Esophagus squamous epithelium (tissue), 5 donors: ENCODE measurements at places on chromosomes 6 and 20. TPM values are rescaled to one million over a fixed set of nuclear protein-coding genes. Genes with fewer than 3 reads are reported as not detected.

Gene TNF
- total RNA-seq: 0.61 TPM

Gene MACROD2
- total RNA-seq: 2.1 TPM

Gene MATN4
- total RNA-seq: 0.09 TPM

Gene TMEM244
- total RNA-seq: not detected

DNA sequence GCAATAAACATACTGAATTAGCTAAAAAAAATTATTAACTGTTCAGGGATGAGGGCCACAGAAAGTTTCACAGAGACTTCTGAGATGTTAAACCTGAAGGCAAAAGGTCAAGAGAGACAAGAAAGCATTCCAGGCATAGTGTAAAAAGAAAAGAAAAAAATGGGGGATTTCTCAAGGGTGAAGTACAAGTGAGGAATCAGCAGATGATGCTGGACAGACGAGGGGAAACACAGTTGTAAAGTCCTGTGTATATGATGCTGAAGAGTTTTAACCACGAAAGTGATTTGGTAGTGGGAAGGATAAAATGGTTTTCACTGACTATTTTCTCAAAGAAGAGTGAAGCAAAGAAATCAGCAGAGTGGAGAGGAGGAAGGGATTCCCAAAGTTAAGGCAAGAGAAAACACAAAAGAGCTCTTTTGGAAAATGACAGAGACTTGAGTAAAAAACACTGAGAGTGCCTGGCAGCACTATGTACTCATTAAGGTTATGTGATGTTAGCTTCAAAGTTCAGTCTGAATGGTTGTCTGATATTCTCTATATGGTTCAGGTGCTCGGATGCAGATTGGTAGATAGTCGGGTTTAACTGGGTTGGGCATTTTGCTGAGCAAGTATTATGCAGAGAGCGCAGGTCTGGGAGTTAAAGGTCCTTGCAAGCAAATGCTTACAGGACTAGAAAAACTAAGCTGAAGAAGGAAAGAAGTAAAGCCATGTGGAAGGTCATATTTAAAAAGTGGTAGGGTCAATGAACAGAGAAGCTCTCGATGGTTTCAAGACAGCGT, 16.4 kb downstream of the RAB23 start:
- DNase-seq: no peak

- DNase-seq: no peak
These were observed 60.1 kb upstream of the PHIP start for GRCh38 chr6:79138146-79138545.

DNA sequence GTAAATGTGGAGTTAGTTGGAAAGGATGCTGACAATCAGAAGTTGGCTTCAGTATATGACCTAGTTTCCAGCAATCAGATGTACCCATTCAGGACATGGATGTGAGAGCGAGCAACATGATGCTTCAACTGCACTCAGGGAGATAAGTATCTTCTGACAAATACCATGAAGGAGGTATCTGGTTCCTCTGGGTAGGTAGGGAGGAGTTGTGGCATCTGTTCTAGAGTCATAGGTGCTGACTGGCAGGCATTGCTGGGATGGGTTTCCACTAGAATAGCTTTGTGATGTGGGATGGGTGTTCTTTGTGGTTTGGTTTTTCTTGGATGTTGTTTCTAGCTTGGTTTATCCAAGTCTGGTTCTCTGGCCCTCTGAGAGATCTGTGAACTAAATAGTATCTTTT, 3.9 kb upstream of the REV3L start:
- no peak for DNase-seq

DNA sequence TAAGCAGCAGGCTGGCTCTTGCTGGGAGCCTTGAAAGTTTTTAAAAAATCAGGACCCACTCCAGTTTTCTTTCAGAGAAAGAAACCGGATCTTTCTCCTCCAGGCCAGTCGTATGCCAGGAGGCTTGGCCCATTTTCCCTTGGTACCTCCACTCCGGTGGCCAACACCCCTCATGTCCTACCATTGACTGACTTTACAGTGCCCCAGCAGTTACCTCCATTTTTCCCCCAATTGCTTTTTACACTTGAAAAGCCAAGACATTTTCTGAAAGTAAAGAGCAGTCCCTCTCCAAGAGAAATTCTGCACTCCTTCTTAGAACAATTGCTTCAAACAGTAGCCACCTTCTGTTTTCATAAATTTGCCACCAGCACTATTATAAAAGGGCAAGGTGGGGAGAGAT, 47.7 kb upstream of the SNX9 start:
- DNase-seq: no peak

GRCh38 chr20:32764005-32764960, 2.1 kb downstream of the DNMT3B start:
- no peak for DNase-seq

GRCh38 chr20:63356931-63357879, 3.9 kb downstream of the CHRNA4 start:
- DNase-seq: no peak

GRCh38 chr6:37532122-37532521, 32.4 kb upstream of the CCDC167 start:
- no peak for DNase-seq

DNA sequence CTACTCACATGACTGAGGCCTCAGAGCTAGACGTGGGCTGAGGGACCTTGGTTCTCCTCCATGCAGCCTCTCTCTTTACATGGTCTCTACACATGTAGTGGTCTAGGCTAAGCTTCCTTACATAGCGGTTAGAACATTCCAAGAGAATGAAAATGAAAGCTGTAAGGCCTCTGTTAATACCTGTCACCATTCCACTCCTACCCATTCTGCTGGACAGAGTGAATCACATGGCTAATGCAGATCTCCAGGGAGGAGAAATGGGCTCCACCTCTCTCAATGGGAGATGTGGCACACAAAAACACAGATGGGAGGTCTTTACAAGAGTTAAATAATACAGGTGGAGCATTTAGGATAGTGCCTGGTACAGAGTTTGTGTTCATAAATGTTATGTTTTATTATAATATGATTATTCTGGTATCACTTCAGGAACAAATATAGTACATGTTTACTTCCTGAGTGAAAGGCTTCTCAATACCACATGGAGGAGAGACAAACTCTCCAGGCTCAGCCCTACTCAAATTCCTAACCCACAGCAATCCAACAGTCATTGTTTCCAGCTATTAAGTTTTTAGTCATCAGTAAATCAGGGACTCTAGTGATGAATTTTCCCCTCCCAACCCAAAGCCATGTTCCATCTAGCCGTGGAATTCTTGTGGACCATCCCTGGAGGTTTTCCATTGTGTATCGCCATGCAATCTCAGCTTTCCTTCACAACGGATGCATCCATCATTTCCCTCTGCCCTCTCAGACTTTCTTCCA, 57.9 kb downstream of the ISM1 start:
- no peak for DNase-seq

- no peak for DNase-seq
These were observed 8.5 kb downstream of the GHRH start for GRCh38 chr20:37253087-37253486.

DNA sequence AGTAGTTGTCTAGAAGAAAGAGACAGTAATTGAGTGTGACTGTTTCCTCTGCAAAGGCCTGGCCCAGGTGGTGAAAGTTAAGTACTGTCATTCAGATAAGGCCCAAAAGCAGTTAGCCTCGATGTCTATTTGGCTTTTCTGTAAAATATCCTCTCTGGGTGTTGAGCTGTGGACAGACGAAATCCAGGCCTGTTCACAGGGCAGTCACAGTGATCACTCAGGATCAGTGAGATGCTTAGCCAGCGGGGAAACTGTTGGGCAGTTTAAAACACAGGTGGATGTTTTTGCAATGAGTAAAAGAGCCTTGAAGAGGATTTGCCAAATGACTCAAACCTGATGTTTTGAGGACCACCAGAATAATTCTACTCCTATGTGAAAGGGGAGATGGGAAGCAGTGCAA, 22.0 kb upstream of the PRDM1 start:
- DNase-seq: no peak

DNA sequence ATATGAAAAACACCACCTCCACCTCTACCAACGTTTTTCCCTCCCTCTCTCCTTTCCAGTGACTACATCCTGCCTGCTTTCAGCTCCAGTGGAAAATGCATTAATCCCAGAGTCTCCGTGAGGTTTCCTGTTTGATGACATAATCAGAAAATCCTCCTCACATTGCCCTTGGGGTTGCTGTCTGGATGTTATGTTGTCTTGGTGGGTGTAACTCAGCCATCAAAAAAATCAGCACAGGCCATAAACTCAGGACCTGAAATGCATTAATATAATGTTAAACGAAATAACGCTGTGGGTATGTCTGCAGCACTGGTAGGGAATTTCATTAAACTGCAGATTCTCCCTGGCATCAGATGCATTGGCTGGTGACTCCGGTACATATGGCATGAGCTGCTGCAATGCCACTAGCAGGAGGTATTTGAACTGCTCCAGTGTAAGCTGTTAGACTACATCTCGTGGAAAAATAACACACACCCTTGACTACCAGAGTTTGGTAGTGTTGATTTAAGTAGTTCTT, 297.8 kb downstream of the PRL start:
- no peak for DNase-seq

GRCh38 chr20:19990850-19991249, 26.3 kb upstream of the NAA20 start:
- no peak for DNase-seq

DNA sequence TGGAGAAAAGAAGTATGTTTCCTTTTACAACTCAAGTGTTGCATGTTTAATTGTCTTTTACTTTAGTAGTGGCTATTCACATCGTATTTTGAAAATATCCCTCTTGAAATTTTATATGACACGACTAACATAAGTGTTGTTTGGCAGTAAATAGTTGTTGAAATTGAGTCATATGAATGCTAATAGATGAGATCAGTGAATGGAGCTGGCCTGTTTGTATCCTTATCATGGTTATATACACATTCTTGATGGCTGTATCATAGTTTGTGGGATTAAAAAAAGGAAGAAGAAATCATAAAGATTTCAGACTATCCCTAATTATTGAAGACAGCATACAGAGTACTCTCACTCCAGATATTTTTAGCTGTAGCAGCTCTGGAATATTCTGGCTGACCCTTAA, 8.2 kb upstream of the RAE1 start:
- no peak for DNase-seq

GRCh38 chr6:44052419-44053023, 74.7 kb downstream of the MRPL14 start:
- DNase-seq: no peak
